EH (cell line): ENCODE measurements at places on chromosomes 12 and 14.

- DNase-seq, result no peak
Observed at GRCh38 chr14:104112609-104113571, 25.5 kb upstream of the KIF26A start.

DNA sequence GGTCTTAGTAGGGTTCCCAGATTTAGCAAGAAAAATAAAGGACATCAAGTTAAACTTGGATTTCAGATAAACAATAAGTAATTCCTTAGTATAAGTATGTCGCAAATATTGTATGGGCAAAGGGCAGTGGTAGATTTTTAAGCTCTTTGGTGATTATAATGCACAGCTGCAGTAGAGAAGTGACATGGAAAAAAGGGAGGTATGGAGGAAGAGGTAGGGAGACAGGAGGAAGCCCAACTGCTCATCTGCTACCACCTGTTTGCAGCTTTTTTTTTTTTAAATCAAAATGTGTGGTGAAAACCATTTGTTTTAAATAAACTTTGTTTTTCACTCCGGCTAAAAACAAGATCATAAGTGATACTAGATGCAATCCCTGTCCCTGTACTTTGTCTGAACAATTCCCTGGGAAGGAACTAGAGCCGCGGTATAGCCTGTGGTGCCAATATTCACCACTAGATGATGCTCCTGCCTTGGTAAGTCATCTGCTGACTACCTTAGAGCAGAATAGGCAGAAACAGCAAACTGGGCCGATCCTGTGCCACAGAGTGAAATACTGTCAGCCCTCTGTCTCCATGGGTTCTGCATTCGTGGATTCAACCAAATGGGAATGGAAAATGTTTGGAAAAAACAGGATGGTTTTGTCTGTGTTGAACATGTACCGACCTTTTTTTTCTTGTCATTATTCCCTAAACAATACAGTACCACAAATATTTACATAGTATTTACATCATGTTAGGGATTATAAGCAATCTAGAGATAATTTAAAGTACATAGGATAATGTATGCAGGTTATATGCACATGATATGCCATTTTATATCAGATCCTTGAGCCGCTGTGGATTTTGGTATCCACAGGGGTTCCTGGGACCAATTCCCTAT, 62.4 kb upstream of the PLBD1 start:
- peak; percentile 67 for DNase-seq

DNA sequence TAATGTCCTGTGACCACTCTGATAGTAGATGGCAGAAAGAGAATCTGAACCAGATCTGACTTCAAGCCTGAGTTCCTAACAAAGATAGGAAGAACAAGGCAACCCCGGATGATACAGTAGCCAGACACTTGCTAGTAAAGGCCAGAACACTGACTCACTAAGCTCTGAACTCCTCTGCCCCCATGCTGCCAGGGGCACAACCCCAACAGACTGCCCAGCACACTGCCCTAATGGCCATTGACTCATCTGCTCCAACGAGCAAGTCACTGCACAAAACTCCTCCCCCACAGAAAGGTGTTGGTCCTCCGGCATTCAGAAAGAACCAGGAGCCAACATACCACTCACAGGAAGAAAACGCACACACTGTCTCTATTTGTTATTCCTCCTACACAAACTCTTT, 179.6 kb upstream of the NUDT4 start:
- peak; percentile 94 for DNase-seq

DNA sequence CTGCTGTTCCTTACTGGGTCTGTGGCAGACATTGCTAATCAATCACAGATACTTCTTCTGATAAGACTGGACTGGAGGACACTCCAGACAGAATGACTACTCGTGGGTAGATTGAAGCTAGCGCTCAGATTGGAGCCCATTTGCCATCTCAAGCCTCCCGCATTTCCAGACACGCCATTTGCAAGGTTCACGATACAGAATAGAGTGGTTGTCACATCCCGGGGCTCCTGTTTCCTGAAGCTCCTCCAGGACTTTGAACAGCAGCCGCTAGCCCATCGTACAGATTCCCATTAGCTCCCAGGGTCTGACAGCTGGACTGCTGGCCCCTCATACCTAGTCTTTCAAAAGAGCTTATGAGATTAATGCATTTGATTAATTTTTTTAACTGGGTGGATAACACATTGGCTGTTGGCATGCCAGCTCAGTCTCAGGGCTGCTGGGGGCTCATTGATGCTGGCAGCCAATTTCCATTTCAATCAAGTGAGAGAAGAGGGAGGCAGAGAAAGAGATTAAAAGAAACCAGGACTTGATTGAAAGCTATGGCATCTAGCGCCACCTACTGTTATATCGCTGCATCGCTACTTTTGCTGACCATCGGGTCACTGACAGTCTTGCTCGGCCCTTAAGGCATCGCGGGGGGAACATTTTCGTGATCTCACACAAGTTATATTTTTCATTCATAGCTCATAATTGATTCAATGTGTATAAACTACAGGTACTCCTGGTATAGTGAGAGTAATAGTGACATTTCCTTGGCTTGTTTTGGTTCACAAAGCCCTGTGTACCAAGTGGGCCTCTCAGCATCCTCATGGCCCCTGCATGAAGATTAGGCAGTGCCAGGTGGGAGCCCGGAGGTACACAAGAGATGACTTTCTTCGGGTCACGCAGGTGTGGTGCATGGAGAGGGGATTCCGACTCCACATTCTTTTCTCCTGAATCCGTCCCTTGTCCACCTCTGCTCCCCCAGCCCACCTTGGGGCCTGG, 78.6 kb downstream of the CCDC60 start:
- peak; percentile 52 for DNase-seq

DNA sequence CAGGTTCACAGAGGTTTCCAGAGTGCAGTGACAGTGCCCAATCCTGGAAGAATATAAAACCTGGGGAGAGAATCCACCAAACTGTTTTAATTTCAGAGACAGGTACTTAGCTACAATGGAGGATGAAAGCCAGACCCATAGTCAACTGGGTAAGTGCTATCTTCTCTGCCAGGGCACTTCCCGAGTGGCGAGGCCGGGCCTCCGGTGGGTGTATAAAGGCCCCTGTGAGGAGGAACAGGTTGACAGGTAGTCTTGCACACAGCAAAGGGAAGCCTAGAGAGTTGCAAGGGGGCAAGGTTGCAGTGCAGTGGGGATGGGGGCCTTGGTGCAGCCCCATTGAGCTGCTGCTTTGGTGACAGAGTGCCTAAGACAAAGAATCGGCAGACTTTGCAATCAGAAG, 130.7 kb downstream of the SLC38A6 start:
- DNase-seq, result no peak

- DNase-seq, result peak; percentile 1
Observed at GRCh38 chr12:39309516-39309915, 133.4 kb downstream of the KIF21A start.

GRCh38 chr12:120579179-120579578, 2.0 kb downstream of the POP5 start:
- DNase-seq, result no peak

- peak; percentile 79 for DNase-seq
Observed at GRCh38 chr12:26195250-26195640, at the start of gene SSPN. Gene SSPN (plus strand): TSS chr12:26195573. CDS start chr12:26195673, 100 bp downstream.

GRCh38 chr14:96403409-96403808, 11.5 kb downstream of the AK7 start:
- DNase-seq, result no peak

GRCh38 chr14:36517242-36518030, 2.6 kb downstream of the NKX2-1 start:
- DNase-seq, result no peak

DNA sequence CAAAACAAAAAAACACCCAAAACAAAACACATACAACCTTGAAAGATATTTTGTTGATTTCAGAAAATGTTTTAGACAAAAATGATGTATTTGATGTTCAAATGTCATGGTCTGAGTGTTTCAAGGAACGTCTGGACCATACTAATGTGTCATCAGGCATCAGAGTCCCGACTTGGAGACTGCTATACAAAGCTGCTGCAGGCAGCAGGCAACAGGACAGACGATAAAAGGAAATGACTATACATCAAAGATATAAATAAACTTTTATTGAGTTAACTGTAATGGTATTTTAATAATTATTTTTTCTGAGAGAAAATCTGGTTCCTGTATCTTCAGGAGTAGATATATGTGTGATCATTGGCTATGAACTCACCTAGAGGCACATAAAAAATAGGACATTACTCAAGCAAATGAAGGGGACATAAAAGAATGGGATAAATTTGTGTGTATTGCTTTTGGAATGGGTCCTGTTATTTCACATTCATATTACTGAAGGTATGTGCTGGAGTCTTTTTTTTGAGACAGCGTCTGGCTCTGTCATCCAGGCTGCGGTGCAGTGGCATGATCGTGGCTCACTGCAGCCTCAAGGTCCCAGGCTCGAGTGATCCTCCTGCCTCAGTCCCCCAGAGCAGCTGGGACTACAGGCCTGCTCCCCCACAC, 87.3 kb upstream of the HECTD1 start:
- DNase-seq, result peak; percentile 67

DNA sequence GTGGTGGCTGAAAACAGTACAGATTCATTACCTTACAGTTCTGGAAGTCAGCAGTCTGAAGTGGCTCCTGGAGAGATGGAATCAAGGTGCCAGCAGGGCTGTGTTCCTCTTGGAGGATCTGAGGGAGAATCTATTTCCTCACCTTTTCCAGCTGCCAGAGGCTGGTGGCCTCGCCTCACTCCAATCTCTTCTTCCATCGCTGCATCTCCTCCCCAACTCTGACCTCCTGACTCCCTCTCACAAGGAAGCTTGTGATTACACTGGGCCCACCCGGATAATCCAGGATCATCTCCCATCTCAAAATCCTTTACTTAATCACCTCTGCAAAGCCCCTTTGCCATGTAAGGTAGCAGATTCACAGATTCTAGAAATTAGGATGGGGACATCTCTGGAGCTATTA, 11.4 kb upstream of the NCOR2 start:
- no peak for DNase-seq

DNA sequence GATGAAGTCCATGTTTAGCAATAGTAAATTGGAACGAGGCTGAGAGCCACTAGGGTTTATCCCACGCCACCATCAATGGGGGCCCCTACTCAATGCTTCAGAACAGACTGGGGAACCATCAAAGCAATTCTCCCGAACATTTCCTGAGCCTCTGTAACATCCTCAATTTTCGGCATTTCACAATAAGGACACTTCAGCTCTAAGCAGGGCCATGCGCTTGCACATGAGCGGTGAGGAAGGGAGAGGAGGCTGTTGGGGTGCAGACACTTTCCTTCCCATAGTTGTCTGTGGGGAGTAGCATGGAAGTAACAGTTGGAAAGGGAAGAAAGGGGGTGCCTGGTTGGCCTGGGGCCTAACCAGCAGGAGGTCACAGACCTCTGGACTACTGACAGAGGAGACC, 129.9 kb upstream of the PRMT8 start:
- DNase-seq, result no peak

DNA sequence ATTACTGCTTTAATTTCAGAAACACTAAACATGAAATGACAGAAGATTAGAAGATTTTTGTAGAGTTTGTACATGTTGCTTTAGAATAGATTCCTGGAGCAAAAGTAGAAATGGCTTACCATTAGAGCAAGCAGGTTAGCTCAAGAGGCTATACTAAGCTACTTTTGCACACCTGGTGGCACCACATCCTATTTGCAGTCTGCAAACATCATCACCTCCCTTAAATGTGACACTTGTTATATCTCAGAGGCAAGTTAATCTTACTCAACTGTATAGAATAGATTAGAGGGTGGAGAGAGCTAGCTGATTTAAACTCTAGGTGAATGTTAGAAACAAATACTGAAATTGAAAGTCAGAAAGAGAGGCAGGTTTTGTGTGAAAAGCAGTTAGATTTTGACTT, 30.7 kb upstream of the OR4E1 start:
- no peak for DNase-seq

DNA sequence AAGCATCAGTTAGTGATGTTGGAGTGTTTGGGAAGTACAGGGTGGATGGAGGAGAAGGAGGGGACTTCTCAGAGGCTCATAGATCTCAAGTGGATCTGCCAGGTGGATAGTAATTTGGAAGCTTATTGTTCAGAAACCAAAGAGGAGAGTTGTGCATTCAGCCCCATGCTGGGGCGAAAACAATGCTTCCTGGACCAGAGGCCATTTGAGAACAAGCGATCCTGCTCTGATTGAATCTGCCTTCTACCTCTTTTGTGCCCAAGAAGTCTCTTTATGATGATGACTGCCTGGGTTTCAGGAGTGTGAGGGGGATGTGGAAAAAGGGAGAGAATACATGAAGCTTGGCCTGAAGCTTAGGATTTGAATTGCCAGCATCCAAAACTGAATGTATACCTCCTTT, 110.8 kb upstream of the SRRM4 start:
- no peak for DNase-seq

DNA sequence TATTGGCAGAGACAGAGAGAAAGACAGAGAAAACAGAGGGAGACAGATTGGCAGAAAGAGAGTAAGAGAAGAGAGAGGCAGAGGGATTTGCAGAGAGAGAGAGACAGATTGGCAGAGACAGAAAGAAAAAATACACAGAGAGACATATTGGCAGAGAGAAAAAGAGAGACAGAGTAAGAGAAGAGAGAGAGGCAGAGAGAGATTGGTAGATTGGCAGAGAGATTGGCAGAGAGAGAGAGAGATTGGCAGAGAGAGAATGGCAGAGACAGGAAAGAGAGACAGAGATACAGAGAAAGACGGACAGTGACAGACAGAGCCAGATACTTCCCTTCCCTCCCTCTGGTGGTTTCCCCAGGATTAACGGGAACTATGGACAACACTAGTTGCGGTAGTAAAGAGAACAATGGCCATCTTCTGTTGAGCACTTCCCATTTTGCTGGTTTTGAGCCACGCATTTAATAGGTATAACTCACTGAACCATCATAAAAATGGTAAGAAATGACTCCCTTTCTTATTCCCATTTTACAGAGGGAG, 2.6 kb upstream of the NOS1 start:
- no peak for DNase-seq

- DNase-seq, result no peak
Observed at GRCh38 chr14:70660967-70661893, 19.5 kb downstream of the TTC9 start.

- no peak for DNase-seq
Observed at GRCh38 chr12:29427964-29428363, 47.0 kb upstream of the ERGIC2 start.

DNA sequence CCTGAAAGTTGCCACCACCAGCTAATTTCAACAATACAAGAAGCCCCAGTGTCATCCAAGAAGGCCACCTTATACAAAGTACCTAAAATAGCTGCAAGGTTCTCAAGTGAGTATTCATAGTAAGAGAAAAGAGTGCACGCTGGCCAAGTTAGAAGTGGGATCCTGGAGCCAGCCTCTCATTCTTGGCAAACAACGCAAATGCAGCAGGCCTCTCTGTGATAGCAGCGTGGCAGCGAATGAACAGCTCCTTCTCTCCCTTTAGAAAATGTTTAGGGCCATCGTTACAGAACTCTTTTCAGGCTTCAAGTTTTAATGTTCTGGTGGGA, 78.0 kb upstream of the IFNG-AS1 start:
- no peak for DNase-seq
